NCI-H2081 (cell line): ENCODE measurements at places on chromosomes 7 and 10.

GRCh38 chr10:111748184-111748583 is 435.4 kb downstream of the GPAM start:
- DNase-seq: no peak

DNA sequence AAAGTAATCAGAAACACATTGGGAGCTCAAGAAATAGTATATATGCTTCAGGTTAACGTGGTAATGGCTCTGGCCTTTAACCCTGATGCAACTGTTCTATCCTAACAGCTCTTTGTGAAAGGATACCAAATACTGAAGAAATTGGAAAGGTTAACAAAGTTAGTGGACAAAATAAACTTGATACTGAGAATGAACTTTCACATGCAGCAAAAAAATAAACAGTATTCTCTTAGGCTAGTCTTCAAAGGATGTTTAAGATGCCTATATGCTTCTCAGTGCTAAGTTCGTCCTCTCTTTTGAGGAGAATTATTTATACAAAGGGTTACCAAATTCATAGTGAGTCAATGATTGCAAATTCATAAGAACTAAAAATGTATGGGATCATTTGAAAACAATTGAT is 256.2 kb upstream of the FERD3L start:
- no peak for DNase-seq

- DNase-seq: no peak
Observed at GRCh38 chr7:12481722-12482121, 78.1 kb upstream of the VWDE start.

GRCh38 chr7:30815388-30815854 is 44.2 kb downstream of the MINDY4 start:
- DNase-seq: no peak

GRCh38 chr7:146542101-146542500 is 425.5 kb downstream of the CNTNAP2 start:
- no peak for DNase-seq

DNA sequence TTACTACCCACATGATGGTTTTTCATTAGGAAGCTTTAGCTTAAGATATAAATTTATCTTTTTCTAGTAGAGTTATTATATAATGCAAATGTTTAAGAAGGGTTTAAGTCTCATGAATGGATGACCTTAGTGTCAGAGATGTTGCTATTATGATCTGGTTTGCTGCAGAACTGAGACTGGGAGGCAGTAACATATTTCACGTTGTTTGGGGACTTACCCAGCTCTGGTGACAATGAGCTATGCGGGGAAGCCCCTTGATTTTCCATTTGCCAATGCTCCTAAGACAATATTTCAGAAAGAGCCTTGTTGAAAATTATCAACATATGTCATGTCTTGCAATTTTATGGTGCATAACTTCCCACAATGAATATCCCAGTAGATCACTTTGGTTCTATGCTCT is 754.6 kb downstream of the REEP3 start:
- no peak for DNase-seq

DNA sequence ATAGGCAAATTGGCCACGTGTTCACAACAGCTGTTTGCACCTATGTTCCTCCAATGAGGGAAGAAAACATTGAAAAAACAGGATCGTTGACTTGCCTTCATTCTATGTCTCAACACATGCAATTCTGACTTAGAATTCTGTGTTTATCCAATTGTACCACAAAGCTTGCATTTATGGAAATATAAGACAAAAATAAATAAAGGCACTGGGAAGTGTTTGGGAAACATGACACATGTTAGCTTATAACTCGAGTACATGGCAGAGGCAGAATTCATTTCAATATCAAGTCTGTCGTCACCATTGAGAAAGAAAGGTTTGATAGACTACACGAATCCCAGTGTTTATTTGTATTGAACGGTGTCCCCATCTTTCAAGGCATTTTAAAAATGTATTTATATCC is 291.2 kb downstream of the AHR start:
- no peak for DNase-seq

GRCh38 chr10:71266918-71267442 is 52.1 kb upstream of the SLC29A3 start:
- no peak for DNase-seq

DNA sequence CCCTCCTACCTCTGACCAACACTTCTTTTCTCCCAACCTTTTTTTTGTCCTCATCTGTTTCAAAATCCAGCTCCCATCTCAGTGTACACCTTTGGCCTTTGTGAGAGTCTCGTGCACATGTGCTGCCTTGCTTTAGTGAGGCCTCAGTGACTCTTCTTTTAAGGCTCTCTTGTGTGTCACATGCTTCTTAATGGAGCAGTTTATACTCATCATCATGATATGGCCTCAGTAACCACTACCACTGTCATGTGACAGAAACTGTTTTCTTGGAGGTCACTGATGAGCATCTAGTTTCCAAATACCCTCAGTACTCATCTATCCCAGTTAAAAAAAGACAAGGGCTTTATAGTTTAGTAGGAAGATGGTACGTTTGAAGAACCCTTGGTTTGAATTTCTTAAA is 8.1 kb upstream of the ARHGAP22 start:
- DNase-seq: no peak

DNA sequence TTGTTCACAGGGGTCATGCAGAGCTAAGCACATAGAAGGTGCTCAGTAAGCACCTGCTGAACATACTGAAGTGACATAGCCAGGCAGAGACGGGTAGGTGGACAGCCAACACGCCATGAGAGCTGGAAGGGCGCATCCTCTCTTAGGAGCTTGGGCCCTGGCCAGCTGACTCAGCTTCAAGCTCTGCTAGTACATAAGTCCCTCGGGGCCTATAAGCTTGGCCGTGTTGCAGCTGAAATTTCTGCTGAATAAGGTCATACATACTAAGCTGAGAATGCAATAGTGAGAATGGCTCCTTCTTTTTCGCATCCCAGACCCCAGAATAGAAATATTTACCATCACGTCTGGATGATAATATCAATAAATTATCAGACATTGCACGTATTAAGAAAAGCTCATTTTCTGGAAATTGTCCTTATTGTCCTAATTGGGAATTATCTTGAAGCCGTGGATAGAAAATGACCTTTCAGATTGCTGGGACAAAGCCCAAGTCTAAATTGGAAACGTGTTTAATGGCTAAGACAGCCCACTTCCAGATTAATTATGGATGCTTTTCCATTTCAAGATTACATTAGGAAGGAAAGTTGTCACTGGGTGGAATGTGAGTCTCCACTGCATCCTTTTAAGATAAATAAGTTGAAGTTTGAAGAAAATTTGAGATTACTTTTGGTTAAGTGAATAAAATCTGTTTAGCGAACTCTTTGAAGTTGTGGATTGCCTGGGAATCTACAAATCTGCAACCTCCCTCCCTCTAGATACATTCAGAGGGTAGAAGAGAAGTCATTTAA is 287.1 kb upstream of the C7orf33 start:
- no peak for DNase-seq

GRCh38 chr10:59561477-59562121 is 148.1 kb downstream of the SLC16A9 start:
- DNase-seq: no peak

GRCh38 chr7:38831259-38831996 is 77.6 kb downstream of the VPS41 start:
- DNase-seq: no peak

DNA sequence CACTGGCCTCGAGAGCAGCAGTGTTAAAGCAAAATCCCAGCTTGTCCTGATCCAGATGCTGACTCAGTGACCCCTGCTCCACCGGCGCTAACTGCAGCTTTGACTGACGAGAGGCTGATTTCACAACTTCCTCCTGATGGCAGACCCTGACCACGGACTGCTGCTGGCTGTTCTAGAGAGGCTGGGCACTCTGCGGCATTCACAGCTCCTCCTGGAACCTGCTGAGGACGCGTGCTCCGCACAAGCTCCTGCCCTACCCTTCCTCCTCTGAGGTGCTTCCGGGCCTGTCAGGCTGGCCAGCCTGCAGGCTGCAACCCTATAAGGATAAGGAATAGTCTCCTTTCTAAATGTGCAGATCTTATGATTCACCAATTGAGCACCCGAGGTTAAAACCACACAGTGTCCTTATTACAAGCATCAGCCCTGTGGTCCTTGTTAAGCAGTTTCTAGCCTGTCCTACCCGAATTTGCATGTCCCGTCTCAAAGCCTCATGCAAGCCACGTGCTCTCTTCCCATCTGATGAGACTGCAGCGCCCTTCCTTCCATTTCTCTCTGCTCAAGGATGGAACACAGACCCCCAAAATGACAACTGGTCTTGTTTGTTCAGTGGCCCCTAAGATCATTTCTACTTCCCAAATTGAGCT is 35.5 kb upstream of the NCAPG2 start:
- DNase-seq: no peak

DNA sequence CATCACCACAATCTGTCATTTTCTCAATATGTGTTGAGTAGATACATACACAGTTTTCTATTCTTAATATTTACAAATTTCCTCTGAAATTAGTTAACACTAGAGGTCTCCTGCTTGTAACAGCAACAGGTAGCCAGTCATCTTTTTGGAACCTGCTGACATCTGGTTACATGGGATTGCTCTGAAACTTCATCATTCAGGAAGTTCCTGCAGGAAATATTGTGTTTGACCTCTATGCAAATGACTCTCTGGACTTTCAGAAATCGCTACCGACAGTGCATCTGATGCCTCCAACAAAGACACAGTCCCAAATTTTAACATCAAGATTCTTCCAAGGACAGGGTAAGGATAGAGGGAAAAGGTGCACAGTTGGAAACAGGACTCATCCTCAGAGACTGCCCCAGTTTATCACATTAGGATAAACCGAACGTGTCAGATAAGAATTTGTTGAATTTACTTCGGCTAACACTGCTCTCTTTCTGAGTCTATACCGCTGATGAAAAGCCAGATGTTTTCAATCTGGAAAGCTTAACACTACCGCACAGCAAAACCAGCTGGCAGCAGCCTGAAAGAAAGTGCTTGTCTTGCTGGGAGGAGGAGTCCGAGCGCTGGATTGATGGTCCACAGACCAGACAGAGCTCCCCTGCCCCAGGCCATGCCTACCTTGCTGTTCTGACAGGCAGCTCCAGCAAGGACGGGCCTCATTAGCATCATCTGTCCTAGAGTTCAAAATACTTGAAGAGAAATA is 633.4 kb downstream of the PARD3 start:
- DNase-seq: no peak

DNA sequence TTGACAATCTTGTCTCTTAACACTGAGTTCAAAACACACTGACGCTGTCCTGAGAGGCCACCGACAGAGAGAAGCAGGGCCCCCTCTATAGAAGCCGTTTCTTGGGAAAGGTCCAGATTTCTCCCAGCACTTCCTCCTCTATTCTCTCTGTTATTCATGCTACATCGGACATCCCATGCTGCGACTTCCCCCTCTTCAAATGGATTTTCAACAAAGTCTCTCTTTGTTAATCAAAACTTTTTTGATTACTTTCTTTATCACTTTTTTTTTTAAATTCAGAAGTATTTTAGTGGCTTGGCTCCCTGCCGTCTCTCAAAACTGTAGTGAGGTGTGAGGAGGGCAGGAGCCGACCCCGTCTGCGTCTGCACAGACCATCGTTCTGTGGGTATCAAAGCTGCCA is 298.9 kb upstream of the PITRM1 start:
- no peak for DNase-seq

DNA sequence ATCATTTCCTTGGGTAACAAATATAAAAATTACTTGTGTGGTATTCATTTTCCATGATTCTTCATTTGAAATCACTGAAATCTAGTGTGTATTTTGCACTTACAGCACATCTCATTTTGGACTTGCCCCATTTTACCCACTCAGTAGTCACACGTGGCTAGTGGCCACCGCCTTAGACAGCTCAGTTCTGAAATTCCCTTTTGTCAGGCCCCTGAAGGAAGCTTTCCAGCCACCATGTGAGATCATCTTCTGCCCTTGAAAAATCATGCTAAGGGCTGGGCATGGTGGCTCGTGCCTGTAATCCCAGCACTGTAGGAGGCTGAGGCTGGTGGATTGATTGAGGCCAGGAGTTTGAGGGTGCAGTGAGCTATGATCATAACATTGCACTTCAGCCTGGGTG is 79.3 kb downstream of the PLXDC2 start:
- no peak for DNase-seq

DNA sequence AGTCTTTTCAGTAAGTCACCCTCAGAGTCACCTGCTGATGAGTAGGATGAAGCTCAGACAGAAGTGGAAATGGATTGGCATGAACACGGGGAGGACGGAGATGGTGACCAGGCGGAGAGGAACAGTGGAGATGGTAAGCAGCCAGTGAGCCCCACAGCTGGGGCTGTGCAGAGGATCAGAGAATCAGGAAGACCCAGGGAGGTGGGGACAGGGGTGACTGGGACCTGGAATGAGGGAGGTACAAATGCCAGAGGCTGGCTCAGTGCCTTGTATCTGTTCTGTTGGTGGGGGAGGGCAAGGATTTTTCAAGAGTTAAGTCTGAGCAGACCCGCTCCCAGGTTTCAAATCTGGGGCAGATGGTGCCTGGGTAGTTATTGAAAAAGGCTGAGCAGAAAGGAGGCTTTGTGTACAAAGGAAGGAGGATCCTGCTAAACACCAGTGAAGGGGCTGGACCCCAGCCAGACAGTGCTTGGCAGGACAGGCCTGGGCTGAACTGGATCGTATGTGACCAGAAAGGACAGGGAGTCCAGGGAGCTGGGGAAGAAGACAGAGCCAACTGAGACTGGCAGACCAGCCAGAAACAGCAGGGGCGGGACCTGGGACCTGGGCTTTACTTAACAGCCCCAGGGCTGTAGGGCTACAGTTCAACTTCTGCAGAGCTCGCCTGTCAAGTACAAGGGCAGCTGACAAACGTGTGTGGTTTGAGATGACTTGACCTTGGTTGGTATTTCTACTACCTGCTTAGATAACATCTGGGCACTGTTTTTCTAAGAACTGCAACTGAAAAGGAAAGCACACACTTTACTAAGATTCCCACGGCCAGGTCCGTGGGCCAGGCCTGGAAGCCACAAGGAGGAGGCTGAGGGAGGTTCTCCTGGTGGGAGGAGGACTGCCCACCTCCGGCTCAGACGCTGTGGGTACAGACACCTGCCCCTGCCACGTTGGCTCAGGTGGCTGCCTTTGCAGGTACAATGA is 13.2 kb upstream of the FRMPD2 start:
- no peak for DNase-seq

DNA sequence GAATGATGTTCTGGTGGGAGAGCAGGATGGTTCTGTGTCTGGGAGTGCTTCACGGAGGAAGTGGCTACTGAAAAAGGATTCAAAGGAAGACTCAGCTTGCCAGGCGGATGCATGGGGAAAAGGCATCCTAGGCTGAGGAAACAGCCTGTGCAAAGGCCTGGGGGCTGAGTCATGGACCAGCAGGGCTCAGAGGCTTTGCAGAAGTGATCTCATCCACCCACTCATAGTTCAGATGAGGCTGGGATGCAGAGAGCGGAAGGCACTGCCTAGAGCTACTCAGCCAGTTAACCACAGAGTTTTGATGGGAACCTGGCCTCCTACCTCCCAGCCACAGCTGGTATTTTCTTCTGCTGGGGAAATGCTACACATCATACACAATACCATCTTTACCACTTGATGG is 15.8 kb upstream of the ADAMTS14 start:
- no peak for DNase-seq

- no peak for DNase-seq
Observed at GRCh38 chr7:123974326-123974908, 49.4 kb downstream of the SPAM1 start.

- DNase-seq: no peak
Observed at GRCh38 chr10:5157501-5157900, 27.4 kb downstream of the AKR1C8 start.

GRCh38 chr10:26488344-26488743 is 50.2 kb downstream of the APBB1IP start:
- DNase-seq: no peak
